Ovary (tissue), 10 donors: ENCODE measurements at places on chromosomes 11 and 22. TPM values are rescaled to one million over a fixed set of nuclear protein-coding genes. Genes with fewer than 3 reads are reported as not detected.

IGLL1 gene
- not detected for polyA plus RNA-seq

MIOX gene
- polyA plus RNA-seq, result not detected

DNA sequence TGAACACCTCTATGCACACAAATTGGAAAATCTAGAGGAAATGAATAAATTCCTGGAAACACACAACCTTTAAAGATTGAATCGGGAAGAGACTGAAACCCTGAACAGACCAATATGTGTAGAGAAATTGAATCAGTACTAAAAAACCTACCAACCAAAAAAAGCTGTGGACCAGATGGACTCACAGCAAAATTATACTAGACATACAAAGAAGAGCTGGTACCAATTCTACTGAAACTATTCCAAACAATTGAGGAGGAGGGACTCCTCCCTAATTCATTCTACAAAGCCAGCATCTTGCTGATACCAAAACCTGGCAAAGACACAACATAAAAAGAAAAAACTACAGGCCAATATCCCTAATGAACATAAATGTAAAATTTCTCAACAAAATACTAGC, 54.4 kb upstream of the SEZ6L start:
- H3K4me1 ChIP-seq, result no peaks in the 10 kb centered on the region
- no peak overlapping the region for H3K27ac ChIP-seq
- no peak for DNase-seq
- no peaks in the 10 kb centered on the region for H3K36me3 ChIP-seq

GRCh38 chr11:121566279-121567168, 113.8 kb upstream of the SORL1-AS1 start:
- H3K36me3 ChIP-seq, result no peaks in the 10 kb centered on the region
- no peak overlapping the region for H3K27ac ChIP-seq
- H3K4me3 ChIP-seq, result no peak overlapping the region
- no peak for DNase-seq
- H3K4me1 ChIP-seq, result no peaks in the 10 kb centered on the region

DNA sequence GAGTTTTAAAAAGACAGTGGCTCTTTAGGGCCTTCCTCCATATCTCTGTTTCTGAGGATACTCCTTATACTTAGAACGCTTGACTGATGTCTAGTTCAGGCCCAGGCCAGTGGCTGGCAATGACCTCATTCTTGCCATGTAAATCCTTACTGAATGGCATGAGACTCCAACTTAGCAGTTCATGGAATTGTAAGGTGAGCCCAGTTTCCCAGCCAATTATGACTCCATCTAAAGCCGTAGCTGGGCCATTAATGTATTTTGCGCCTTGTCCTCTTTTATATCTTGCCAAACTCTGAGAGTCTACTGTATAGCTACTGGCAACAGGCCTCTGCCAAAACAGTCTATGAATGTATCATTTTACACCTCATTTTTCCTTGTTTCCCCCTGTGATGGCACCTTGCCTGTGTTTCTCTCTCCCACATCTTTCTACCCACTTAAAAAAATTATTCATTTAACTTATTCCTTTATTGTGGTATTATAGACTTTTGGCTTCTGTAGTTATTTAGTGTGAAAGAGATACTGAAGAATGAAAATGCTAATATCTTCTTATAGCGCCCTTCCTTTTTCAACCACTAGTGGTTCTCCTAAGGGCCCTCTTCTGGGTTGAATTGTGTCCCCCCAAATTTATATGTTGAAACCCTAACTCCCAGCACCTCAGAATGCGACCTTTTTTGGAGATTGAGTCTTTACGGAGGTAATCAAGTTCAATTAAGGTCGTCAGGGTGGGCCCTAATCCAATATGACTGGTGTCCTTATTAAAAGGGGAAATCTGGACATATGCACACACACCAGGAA, 67.4 kb downstream of the ZNRF3 start:
- no peak overlapping the region for H3K4me3 ChIP-seq
- peaks cover 11% of the 10 kb centered on the region for H3K4me1 ChIP-seq

DNA sequence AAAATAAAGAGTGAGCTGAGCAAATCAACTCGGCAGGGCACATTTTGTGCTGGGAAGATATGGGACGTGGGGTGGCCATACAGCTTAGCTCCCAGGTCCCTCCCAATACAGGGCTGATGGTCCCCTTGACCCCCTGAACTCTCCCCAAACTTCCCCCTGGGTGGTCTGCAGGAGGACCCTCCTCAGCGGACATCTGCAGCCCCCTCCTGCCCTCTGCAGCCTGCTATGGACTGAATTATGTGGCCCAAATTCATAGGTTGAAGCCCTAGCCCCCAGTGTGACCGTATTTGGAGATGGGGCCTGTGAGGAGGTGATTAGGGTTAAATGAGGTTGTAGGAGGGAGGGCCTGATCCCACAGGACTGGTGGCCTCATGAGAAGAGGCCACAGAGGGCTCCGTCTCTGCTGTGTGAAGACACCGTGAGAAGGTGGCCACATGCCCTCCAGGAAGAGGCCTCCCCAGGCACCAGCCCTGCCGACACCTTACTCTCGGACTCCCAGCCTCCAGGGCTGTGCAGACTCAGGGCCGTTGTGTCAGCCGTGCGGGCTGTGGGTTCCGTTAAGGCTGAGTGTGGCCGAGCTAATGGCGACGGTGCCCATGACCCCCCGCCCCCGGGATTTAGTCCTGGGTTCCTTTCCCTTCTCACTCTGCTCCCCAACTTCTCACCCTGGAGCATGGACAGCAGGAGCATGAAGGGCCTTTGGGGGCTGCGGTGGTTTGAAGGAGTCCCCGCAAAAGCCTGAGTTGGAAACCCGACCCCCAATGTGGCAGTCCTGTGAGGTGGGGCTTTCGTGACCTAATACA, 1042.8 kb downstream of the BRD1 start:
- H3K27ac ChIP-seq, result no peak overlapping the region
- no peaks in the 10 kb centered on the region for H3K36me3 ChIP-seq
- no peaks in the 10 kb centered on the region for H3K4me1 ChIP-seq
- no peaks in the 10 kb centered on the region for H3K27me3 ChIP-seq

DNA sequence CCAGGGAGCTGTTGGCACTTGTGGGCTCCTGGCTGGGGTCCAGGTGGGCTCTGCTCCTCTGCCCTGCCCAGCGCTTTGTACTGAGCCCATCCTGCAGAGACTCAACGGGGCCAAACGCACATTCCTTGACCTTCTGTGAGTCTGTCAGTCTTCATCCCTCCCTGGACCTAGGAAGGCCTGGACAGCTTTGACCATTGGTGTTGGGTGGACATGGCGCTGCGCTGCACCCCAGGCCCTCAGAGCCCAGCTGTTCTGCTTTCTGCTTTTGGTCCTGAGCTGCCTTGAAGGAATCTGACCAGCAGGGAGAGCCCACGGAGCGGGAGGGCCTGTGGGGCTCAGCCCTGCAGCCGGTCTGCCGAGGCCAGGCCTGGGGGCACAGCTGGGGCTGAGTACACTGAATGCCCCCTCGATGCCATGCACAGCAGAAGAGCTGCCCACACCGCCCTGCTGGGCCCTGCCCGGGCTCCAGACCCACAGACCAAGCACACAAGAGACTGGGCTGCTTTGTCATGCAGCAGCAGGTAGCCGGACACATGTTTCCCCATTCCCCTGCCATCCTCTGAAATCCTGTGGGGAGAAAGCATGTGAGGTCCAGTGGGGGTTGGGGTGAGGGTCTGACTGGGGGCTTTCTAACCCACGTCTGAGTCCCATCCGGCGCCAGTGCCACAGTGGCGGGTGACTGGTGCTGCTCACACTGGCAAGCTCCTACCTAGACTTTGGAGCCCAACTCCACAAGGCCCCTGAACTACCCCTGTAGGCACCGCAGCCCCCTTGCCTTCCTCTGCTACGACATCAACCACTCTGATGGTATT, 24.1 kb upstream of the CCDC188 start:
- H3K4me3 ChIP-seq, result no peak overlapping the region
- H3K4me1 ChIP-seq, result no peaks in the 10 kb centered on the region
- H3K27me3 ChIP-seq, result no peaks in the 10 kb centered on the region
- H3K36me3 ChIP-seq, result no peaks in the 10 kb centered on the region

MOGAT2 gene
- polyA plus RNA-seq, result not detected

AQP11 gene
- polyA plus RNA-seq, result 19.1 TPM

MS4A6A gene
- polyA plus RNA-seq, result 150 TPM

CDC42BPG gene
- polyA plus RNA-seq, result 0.35 TPM

GRCh38 chr22:38881464-38881871, 9.5 kb upstream of the CBX6 start:
- H3K4me3 ChIP-seq, result no peak overlapping the region
- peaks cover 20% of the 10 kb centered on the region for H3K4me1 ChIP-seq
- no peaks in the 10 kb centered on the region for H3K36me3 ChIP-seq
- peak overlapping the region; percentile 83 for H3K27ac ChIP-seq

GRCh38 chr11:119297938-119298337, 19.0 kb downstream of the MCAM start:
- H3K36me3 ChIP-seq, result no peaks in the 10 kb centered on the region
- no peak overlapping the region for H3K27ac ChIP-seq
- no peak for DNase-seq
- no peak overlapping the region for H3K4me3 ChIP-seq
- no peaks in the 10 kb centered on the region for H3K27me3 ChIP-seq
